ENCODE measurements at places on chromosomes 4 and X. TPM values are rescaled to one million over a fixed set of nuclear protein-coding genes. Genes with fewer than 3 reads are reported as not detected.
A peak's percentile ranks its signal among the peaks of the same experiment; 100 is the strongest.

Gene RPS3A
- total RNA-seq, result 918 TPM

Gene NLGN4X
- total RNA-seq, result not detected

- peak; percentile 25 for DNase-seq
Observed at GRCh38 chrX:48802089-48802904, 430 bp downstream of the HDAC6 start.

GRCh38 chr4:81814987-81815541 lies 343.4 kb upstream of the RASGEF1B start:
- DNase-seq, result no peak

- DNase-seq, result no peak
Observed at GRCh38 chr4:110793890-110794554, 171.1 kb upstream of the PITX2 start.

DNA sequence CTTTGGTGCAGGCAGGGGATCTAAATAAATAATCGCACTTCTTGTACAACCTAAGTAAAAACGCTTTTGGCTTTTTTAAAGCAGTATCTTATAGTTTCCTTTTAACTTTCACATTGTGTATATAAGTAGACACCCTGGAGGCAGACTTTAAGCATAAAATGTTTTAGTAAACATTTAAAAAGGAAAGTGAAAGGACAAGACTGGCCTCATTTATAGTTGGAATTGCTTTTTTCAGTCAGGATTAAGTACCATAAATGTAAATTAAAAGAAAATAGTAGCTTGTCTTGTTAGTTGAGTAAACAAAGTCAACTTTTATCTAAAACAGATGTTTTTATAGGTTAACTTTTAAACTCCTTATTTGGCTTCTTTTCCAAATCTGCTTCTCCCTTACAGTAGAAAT lies 39.7 kb downstream of the PTPN13 start:
- no peak for DNase-seq

Gene CXCL1
- 12.8 TPM for total RNA-seq

GRCh38 chr4:40583850-40584439 lies 45.7 kb downstream of the RBM47 start:
- no peak for DNase-seq

DNA sequence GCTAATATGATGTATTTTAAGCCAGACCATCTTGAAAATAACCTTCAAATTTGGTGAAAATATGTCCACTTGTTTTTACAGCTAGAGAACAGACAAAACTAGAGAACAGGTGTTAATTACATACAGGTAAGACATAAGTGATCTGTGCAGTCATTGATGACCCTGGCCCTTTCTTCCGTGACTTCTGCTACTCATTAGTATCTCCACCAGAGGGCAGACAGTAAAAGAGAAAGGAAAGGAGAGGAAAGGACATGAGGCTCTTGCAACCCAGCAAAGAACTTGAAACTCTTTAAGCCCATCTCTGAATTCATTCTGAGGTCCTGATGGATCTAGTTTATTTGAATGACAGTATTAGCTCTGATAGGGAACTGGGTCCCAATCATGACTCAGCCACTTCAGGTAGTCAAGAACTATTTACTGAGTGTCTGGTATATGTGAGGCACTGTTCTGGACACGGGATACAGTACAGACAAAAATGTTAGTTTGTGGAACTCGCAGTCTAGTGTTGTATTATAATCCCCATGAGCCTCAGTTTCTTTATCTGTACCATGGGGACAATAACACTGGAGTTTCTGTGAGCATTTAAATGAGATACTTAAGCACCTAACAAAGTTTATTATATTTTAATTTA lies 121.0 kb upstream of the TEX13D start:
- peak; percentile 38 for DNase-seq

Gene FDCSP
- total RNA-seq, result not detected

DNA sequence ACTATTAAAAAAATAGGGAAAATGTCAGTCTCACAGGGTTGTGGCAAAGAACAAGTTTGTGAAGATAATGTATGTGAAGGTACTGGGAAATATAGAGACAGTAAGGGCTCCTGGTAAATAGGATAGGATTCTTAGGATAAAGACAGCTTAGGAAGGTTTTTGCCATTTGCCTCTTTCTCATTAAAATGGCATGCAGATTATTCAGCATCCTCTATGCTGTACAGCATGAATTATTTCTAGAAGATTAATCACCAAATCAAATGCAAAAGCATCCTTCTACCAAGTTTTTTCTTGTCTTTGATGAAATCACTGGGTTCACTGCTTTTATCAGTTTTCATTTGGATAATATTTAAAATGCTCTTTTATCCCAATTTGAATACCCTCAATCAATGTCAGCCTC lies 142.8 kb downstream of the NDST3 start:
- DNase-seq, result no peak

Gene CASK
- 33.5 TPM for total RNA-seq

DNA sequence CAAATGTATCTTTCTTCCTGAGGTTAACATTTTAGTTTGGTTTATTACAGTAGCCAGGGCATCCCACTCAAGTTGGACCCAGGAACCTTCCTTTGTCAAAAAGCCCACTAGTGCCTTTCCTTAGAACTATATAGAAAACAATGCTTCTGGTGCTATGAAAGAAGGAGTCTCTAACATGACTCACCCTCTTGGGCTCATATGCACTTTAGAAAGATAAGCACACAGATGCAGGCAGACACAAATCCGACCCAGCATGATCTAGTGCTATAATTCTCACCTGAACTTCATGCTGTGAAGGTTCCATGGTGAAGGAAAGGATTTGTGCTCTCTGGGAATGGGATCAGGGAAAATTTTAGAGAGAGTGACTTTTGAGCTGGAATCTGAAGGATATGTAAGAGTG lies 289.4 kb downstream of the ANKRD50 start:
- no peak for DNase-seq

Gene GSPT2
- total RNA-seq, result 15.7 TPM

- DNase-seq, result no peak
Observed at GRCh38 chr4:9988363-9988749, 32.9 kb downstream of the SLC2A9 start.

DNA sequence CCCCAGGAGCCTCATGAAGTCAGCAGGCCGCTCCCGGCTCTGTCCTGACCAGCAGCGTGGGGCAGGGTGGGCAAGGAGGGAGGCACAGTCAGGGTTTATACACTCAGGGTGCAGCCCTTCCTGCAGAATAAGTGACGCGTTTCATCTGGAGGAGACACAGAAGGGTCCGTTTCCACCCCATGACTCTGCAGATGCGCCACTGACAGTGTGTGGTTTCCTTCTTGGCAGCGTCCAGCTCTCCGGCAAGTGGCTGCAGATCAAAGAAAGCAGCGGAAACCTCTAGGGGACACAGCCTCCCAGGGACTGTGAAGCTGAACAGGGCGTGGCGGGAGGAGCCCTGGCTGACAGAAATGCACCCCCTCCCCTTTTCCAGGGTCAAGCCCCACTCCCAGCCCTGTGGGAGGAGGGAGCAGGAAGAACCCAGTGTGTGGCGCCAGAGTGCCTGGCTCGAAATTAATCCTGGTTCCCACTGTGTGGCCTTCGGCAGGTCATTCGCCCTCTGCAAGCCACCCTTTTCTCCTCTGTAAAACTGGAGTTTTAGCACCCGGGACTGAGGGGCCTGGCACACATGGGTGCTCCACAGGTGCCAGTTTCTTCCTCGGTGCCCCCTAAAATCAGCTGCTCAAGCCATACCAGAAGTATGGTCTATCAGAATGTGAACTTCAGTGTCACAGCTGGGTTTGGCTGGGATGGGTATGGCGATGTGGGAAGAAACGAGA lies 17.3 kb upstream of the TBC1D14 start:
- no peak for DNase-seq

Gene AKAP14
- 0.28 TPM for total RNA-seq

- DNase-seq, result no peak
Observed at GRCh38 chrX:75276666-75277065, 2.8 kb downstream of the UPRT start.

- no peak for DNase-seq
Observed at GRCh38 chrX:124209792-124210576, 122.5 kb upstream of the TEX13D start.

Gene SLC38A5
- 1.1 TPM for total RNA-seq

Gene SYTL4
- total RNA-seq, result 0.15 TPM

DNA sequence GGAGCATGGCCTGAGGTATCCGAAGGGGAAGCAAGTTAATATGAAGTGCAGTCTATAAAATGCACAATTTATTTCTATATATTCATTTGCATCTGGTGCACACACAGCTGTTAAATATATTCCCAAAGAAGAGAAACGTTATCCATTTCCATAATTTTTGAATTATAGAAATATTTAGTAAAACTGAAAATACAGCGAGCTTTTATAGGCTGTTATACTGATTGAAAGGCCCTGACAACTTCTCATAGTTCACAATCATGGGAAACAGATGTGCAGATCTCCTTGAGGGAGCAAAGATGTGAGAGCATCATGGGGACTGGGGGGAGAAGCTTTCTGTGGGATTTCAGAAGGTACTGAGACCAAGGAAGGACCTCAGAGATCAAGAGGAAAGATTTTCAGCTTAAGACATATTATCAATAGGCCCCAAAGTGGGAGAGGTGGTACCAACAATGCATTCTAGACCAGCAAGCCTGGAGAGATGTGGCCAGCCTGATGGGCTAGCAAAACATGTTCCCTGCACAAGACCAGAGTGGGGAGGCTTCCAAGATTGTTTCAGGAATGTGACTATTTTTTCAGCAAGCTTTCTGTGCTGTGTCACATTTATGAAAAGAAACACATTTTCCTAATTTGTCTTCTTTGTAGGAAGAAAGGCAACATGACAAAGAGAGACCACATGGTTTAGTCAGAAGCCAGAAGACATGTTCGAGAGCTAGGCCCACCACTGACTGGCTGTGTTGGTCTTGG lies 256.0 kb upstream of the SFRP2 start:
- DNase-seq, result no peak

Gene MTMR8
- total RNA-seq, result 1.3 TPM

GRCh38 chrX:70439016-70439415 lies 5.6 kb upstream of the DLG3 start:
- DNase-seq, result no peak

DNA sequence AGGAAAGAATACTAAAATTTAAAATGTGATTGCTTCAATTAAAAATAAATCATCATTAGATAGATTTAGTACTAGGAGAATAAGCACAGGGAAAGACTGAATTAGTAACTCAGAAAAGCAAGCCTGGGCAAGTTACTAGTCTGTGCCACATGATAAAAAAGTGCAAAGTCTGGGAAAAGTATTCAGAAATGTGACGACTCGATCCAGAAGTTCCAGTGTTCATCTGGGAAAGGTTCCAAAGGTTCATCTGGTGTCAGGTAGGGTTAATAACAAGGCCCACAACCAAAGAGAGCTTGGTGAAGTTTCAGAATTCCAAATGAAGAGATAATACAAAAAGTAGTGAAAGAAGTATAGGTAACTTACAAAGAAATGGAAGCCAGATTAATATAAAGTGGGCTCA lies 78.3 kb upstream of the ARSJ start:
- no peak for DNase-seq

Gene CFAP299
- not detected for total RNA-seq

DNA sequence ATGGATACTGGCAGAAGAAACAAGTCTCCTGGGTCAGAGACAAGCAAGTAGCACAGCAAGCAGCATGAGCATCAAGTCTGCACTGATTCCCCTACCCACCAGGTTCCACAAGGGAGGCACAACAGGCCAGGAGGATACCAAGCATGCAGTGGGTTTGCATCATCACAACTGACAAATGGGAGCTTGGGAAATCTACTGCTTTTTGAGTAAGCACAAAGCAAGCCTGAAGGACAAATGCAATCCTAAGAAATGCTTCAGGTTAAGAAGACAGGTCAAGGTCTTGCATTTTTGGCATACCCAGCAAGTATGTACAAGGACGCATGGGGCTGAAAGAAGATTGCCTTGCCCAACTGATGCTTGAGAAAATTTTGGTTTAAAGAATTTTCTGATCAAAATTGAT lies 279.6 kb downstream of the PDGFC start:
- DNase-seq, result no peak

GRCh38 chr4:55183926-55184599 lies 58.7 kb upstream of the KDR start:
- DNase-seq, result peak; percentile 69

DNA sequence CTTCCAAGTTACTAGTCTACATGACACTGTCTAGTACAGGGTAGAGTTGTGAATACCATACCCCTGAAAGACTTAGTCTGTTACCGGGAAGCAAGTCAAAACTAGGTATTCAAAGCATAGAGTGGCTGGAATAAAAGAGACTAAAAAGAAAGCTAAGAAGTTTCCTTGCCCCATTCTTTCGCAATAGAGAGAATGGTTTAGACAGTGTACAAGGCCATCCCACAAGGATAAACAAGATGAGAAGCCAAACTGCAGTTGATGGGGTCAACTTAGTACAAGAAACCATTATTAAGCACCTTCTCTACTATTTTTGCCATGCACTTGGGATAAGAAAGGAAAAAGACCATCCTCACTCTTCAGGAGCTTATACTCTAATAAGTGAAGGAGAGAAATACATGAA lies 30.3 kb downstream of the AMMECR1 start:
- DNase-seq, result no peak

GRCh38 chr4:1241466-1241935 lies 7.4 kb downstream of the CTBP1 start:
- no peak for DNase-seq

DNA sequence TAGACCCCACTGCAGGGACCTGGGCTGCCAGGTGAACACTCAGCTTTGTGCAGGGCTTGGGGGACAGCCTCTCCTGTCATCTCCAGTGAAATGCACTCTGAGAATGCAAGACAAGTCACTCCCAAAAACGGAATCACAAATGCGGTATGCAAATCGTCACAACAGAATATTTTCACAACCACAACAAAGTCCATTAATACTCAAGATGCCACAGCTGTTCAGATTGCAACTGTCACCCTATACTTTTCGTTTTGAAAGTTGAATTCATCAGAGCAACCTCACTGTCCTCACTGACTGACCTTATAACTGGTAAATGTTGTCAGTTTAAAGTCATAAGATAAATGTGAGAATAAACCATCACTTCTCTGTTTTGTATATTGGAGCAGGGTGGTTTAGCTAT lies 16.6 kb downstream of the JAKMIP1 start:
- DNase-seq, result no peak

DNA sequence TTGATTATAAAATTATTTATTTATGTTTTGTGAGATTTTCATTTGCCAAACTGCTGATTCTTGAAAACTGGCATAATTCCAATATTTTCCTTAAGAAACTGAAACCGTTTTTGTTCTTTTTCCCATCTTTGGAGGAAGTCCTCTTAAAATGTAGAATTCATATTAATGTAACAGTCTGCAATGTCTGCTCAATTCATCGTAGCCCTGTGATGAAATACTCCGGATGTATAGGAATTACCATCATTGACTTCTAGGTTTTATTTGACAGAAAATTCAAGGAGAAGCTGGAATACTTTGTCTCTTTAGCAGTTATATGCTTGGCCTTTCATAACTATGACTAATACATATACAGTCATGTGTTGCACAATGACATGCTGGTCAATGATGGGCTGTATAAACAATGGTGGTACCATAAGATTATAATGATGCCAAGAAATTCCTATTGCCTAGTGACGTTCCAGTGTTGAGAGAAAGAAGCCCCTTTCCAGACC lies 185.0 kb upstream of the GPRIN3 start:
- DNase-seq, result no peak

DNA sequence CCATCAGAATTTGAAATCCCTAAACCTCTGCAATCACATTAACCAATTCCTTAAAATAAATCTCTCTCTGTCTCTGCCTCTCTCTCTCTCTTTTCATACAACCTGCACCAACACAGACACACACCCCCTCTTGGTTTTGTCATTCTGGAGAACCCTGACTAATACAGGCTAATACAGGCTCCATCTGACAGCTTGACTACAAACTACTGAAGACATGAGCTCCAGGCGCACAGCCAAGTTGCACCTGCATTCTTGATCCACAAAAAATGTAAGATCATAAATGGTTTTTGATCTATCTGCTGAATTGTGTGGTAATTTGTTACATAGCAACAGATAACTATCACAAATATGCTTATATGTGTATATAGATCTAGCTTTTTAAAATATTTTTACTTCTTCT lies 2414.2 kb downstream of the PCDH7 start:
- no peak for DNase-seq
